Heart right ventricle (tissue), 16 donors: ENCODE measurements at places on chromosomes 11 and 22. TPM values are rescaled to one million over a fixed set of nuclear protein-coding genes. Genes with fewer than 3 reads are reported as not detected.

GRCh38 chr11:99184146-99184545 lies 163.4 kb downstream of the CNTN5 start:
- no peak for DNase-seq

GRCh38 chr11:63629426-63629825 lies 15.2 kb upstream of the PLAAT3 start:
- no peak for DNase-seq

The ZFPL1 gene
- 26.0 TPM for total RNA-seq

DNA sequence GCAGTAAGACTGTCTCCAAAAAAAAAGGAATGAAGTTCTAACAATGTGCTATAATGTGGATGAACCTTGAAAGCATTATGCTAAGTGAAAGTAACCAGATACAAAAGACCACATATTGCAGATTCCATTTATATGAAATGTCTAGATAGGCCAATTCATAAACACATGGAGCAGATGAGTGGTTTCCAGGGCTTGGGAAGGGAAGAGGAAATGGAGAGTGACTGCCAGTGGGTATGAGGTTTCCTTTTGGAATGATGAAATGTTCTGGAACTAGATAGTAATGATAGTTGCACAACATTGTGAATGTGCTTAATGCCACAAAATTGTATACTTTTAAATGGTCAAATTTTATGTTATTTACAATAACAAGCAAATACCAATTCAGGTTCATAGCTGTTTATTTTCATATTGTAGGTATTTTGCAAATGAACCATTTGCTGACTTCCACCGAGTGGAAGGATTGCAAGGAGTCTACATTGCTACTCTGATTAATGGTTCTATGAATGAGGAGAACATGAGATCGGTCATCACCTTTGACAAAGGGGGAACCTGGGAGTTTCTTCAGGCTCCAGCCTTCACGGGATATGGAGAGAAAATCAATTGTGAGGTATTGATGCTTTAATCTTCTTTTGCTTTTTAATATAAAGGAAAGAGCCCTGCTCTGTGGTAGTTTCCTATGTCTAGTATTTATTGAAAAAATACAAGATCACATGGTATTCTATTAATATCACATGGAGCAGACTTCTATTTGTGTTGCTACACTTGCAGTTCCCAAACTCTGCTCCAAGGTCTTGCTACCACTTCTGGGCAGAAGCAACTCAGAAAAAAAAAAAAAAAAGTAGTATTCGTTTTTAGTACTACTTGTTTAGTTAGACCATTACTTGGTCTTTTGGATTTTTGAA lies 67.7 kb upstream of the SORL1-AS1 start:
- no peak for DNase-seq

- no peak for DNase-seq
Observed at GRCh38 chr11:26572770-26573402, 823 bp upstream of the MUC15 start.

The DEUP1 gene
- not detected for total RNA-seq

The TSSK2 gene
- not detected for total RNA-seq

DNA sequence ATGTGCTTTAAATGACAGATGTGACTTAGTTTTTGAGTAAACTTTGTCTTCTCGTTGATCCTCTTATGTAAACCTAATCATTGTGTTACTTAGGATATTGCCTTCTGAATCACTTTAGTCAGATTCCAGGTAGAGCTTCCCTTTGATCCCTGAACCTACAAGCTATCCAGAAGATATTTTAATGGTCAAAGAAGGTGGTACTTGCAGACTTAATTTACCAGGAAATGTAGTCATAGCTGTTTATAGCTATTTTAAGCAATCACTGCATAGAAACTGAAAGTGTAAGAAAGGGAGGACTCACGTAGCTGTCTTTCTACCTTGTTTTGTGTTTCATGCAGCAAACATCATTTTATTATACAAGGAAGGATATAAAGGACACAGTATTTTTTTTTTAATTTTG lies 189.5 kb downstream of the DDX10 start:
- DNase-seq = no peak

DNA sequence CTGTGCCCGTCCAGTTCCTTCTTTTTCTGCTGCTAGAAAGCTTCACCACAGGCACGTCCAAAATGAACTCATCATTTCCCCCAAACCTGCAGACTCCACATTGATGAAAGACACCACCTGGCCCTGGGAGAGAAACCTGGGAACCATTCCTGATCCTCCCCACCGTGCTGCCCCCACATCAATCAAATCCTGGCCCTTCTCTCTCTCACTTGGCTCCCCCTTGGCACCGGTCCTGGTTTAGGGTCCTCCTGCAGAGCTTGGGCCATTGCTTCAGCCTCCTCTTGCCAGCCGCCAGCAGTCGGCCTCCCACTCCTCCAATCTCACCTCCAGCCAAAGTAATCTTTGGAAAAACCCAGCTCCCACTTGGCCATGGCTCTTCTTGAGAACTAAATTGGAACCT lies 38.5 kb downstream of the RIBC2 start:
- no peak for DNase-seq

DNA sequence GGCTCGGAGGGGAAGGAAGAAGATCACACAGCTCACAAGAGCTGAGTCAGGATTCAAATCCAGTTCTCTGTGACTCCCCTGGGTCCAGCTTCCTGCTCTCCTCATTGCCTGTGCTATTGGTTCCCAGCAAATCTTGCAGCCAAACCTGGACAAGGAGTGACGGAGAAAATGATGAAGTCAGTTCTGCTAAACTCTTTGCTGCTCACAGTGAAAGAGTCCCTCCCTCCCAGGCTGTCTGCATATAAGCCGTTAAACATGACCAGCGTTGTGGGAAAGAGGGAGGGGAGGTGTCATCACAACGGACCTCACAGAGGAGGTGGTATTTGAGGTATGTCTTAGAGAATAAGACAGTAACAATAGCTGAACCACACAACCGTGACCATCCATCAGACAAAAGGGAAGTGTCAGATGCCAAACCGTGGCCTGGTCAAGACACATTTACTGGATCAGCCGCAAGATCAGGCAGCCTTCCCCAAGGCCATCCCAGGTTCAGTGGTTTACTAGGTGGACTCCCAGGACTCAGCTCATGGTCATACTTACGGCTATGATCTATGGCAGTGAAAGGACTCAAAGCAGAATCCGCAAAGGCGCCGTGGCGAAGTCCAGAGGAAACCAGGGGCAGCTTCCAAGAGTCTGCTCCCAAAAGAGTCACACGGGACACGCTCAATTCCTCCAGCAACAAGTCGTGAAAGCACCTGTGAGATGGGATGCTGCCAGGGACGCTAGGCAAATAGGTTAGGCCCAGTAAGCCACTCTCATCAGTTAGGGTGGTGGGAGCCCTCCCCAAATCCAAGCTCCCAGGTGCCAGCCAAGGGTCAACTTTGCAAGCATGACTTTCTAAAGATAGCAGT lies 2.8 kb upstream of the CYTH4 start:
- no peak for DNase-seq

DNA sequence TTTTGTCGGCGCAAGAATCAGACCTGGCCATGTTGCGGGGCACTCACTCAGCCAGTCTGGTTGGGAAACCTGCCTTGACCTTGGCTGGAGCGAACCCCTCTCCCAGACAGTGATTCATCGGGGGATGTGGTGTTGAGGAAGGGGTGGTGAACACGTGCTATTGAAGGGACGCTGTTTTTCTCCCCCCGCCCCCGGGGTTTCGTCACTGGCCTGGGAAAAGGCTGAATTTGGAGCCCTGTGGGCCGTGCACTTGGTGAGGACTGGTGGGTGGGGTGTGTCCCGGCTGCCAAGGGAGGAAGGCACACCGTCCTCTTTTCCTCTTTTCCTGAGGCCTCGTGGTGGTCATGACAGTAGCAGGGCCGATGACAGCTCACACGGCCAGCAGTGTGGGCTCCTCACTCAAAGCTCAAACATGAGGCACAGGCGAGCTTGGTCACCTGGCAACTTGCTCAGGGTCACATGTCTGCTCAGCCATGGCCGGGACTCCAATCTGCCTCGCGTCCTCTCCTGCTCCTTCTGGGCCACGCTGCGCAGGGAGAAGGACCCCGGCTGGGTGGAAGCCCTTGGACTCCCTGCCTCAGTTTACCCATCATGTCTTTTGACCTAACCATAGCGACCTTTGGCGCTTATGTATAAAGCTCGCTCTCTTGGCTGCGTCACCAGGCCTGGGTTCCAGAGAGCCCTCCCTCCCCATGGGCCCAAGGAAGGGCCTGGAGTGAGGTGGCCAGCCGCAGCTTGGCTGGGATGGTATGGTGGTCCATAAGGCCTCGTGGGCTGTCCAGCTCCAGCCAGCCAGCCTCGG lies 49.4 kb downstream of the SMIM38 start:
- no peak for DNase-seq

The SCARF2 gene
- 1.8 TPM for total RNA-seq

GRCh38 chr11:127230392-127230791 lies 229.8 kb upstream of the KIRREL3 start:
- no peak for DNase-seq

The PARVA gene
- 66.0 TPM for total RNA-seq

GRCh38 chr11:131688048-131688693 lies 317.8 kb downstream of the NTM start:
- peak; percentile 58 for DNase-seq

The CRYAB gene
- 8,906 TPM for total RNA-seq

GRCh38 chr22:32584650-32585049 lies 110.0 kb downstream of the FBXO7 start:
- DNase-seq = no peak

The C22orf42 gene
- total RNA-seq = not detected

GRCh38 chr11:27011560-27012233 lies 17.8 kb downstream of the FIBIN start:
- DNase-seq = no peak

GRCh38 chr22:38347944-38348750 lies 30.9 kb upstream of the CSNK1E start:
- no peak for DNase-seq

DNA sequence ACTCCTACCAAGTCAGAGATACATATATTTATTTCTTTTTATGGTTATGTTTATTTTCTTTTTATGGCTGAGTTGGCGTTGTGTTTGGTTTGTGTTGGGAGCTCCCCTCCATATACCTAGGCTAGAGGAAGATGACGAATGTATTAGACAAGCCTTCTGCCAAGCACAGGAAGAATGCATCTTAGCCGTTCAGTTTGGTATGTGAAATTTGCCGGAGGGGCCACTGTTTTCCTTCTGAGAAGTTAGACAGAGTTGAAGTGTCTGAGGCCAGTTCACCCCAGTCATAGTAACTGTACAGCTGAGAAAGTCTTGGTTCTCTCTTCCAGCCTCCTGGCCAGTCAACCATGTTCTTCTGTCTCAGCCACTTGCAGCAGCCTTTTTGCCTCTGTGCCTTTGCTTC lies 29.8 kb downstream of the TEAD1 start:
- DNase-seq = no peak

The SVIP gene
- total RNA-seq = 26.2 TPM

DNA sequence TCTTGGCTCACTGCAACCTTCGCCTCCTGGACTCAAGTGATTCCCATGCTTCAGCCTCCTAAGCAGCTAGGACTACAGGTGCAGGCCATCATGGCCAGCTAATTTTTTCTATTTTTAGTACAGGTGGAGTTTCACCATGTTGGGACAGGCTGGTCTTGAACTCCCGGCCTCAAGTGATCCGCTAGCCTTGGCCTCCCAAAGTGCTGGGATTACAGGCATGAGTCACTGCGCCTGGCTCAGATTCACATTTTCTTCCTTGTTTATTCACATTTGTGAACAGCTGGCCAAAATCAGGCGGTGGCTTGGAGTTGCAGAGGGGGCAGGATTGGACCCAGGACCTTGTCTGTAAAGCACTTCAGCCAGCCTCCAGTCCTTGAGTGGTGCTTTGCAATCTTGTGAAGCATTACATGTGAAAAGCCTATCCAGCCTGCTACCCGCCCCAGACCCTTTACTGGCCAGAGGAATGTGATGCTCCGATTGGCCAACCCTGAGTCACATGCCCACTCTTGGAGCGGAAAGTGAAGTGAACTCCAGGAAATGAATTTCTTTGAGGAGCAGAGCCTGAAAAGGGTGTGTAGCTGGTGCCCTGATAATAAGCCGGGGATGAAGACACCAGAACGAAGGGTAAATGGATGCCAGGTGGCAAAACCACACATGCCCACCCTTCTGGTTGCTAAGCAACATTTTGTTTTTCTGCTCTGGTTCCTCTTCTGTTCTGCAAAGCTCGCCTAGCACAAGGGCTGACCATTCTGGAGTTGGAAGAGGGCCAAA lies 62.6 kb upstream of the PTPRJ start:
- peak; percentile 65 for DNase-seq

GRCh38 chr11:116986521-116987105 lies 111.6 kb downstream of the SIK3 start:
- no peak for DNase-seq
